ENCODE measurements at places on chromosomes 5 and 9. TPM values are rescaled to one million over a fixed set of nuclear protein-coding genes. Genes with fewer than 3 reads are reported as not detected.

DNA sequence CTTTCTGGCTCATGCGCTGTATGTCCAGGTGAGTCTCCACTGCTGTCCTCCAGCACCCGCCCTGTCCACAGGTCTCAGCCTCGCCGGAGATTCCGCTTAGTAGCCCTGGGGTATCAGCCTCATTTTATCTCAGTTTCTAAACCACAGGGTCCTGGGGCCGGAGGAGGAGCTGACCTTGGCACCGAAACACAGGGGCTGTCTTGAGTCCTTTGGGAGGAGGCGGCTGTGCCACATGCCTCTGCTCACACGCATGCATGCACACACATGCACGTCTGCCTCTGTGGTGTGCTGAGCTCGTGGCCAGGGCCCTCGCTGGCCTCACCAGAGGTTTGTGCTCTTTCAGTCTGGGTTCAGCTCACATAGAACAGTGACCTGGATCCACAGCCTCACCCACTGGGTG is 23.3 kb downstream of the TRIP13 start:
- no peak for DNase-seq

GRCh38 chr5:76225336-76225735 is 142.2 kb downstream of the SV2C start:
- DNase-seq, result no peak

The CDKN2B gene
- 256 TPM for total RNA-seq

DNA sequence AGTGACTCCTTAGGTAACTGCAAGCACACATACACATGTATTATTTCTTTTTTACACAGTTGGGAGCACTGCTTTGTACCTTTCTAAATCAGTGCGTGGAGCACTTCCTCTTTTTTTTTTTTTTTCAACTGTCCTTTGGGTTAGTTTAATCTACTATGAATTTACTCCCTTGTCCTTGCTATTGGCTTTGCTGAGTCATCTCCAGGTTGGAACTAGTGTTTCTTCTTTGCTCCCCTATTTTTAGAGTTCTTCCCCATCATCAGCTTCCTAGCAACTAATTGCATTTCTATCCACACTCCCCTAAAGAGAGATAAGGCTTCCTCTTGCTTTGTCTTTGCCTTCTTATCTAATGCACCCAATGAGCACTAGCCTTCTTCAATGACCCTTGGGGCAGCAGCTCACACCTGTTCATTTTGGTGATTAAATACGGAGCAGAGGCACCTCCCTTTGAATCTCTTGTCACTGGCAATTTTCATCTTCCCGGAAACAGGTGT is 24.3 kb downstream of the S100Z start:
- DNase-seq, result no peak

The TTC39B gene
- 17.3 TPM for total RNA-seq

GRCh38 chr9:109143881-109144562 is 23.0 kb downstream of the FRRS1L start:
- no peak for DNase-seq

The IL13 gene
- total RNA-seq, result not detected

Measured in Peyer's patch (tissue), 4 donors.